ENCODE measurements at places on chromosomes 4 and X.

DNA sequence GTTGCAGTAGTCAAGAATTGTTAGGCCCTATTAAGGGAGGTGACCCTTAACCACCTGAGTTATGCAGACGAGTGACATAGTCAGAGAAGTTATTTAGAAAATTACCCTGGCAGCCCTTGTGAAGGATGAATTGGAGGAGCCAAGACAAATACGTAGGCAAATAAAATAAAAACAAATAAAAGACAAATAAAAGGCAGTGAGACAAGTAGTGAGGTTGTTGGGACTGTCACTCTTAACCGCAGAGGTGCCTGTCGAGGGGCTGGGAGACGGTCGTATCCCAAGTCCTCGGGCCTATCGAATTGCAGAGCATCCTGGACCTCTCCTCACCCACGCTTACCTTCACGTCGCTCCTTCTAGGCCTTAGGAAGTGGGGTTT lies 58.0 kb upstream of the ZC4H2 start:
- DNase-seq = no peak

GRCh38 chrX:13778916-13779315 lies 38.0 kb downstream of the GPM6B start:
- DNase-seq = no peak

DNA sequence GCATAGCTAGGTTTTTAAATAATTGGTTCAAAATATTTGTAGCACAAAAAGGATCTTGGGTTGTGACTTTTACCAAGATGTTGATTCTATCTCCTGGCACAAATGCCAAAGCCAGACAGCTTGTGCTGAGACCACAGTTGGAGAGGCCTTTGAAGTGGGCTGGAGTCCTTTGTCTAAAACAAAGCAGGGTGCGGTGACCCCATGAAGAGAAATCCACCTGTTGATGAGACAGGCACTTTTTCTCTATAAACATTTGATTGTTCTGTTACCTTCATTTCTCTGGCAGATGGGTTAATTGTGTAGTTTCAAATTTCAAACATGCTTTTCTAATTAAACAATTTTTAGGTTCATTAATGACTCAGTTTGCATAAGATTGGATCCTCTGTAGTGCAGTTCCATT lies 56.7 kb downstream of the STOX2 start:
- no peak for DNase-seq

GRCh38 chr4:157550028-157550427 lies 329.5 kb downstream of the GRIA2 start:
- no peak for DNase-seq

GRCh38 chr4:142434519-142435224 lies 411.4 kb downstream of the INPP4B start:
- peak; percentile 1 for DNase-seq

DNA sequence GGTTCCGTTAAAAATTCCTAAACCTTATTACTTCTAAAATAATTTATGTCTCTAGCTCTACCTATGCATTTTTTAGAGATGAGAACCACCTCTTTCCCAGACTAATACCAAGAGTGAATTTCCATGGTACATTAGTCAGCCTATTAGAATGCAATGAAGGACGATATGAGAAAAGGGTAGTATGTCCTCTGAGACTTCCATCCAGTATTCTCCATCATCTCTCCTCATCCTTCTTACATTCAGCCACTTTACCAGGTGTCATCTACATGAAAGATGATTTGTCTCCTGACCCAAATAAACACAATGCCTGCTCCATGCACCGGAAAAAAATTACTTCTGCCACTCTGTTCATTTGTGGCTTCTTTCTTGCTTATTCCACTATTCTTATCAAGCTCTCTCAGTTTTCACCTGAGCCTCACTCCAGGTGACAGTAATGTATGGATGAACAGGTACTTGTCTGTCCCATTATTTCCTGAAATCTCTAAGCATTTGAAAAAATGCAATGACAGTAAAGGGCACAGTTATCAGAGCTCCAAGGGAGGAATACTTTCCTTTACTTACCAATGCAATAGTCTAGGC lies 97.9 kb downstream of the MAB21L2 start:
- no peak for DNase-seq

GRCh38 chr4:145352438-145353145 lies 129.1 kb upstream of the SMAD1 start:
- no peak for DNase-seq

DNA sequence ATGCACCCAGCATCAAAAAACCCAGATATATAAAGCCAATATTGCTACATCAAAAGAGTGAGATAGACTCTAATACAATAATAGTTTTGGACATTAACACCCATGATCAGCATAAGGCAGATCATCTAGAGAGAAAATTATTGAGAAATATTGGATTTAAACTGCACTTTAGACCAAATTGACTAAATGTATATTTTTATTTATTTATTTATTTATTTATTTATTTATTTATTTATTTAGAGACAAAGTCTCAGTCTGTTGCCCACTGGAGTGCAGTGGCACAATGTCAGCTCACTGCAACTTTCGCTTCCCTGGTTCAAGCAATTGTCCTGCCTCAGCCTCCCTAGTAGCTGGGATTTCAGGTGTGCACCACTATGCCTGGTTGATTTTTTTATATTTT lies 193.0 kb downstream of the KLHL4 start:
- DNase-seq = no peak

- DNase-seq = no peak
Observed at GRCh38 chr4:74304095-74304625, 4.1 kb upstream of the EPGN start.

Measured in central memory CD4-positive, alpha-beta T cell (primary cell).